ENCODE measurements at places on chromosomes 1 and 21.

GRCh38 chr1:186519982-186520381 lies 59.1 kb upstream of the PDC start:
- no peak for DNase-seq

DNA sequence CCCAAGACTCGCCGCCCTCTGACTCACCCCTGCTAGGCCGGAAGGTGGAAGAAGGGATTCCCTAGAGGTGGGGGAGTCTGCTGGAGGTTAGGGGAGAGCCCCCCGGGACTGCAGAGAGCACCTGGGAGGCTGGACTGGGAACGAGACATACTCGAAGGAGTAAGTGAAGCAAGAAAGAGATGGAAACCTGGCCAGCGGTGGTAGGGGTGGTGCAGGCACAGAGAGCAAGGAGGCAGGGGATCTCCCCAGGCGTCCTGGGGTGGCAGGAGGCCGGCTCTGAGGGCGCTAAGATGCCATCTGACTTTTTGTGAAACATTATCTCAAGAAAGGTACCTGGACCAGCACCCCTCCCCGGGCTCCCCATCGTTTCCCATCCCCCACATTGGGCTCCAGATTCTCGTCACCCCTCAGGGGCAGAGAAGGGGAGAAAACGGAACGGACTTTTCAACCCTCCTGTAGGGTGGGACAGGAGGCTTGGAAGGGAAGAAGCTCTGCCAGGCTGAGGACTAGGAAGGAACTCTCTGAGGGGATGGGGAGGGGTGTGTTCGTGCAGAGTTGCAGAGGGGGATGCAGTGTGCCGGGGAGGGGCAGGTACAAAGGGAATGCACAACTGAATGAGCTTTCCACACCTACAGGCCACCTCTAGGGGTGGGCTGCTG lies 708 bp downstream of the CHRNB2 start:
- no peak for DNase-seq

GRCh38 chr1:22662318-22662717 lies 9.3 kb downstream of the C1QB start:
- no peak for DNase-seq

- no peak for DNase-seq
Measured at GRCh38 chr1:66999640-67000400, 54.1 kb downstream of the SLC35D1 start.

DNA sequence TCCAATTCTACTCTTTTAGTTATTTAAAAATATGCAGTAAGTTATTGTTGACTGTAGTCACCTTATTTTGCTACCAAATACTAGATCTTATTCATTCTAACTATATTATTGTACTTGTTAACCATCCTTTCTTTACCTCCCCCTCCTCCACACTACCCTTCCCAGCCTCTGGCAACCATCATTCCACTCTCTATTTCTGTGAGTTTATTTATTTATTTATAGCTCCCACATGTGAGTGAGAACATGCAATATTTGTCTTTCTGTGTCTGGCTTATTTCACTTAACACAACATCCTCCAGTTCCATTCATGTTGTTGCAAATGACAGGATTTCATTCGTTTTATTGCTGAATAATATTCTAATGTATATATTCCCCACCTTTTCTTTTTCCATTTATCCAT lies 115.8 kb downstream of the TSEN15 start:
- no peak for DNase-seq

Data from activated naive CD4-positive, alpha-beta T cell (primary cell).